ENCODE measurements at places on chromosomes 4 and X.

- no peak for DNase-seq
Measured at GRCh38 chrX:104913348-104913747, 307.1 kb downstream of the TEX13A start.

GRCh38 chrX:723781-724180 is 93.2 kb downstream of the SHOX start:
- DNase-seq = no peak

- DNase-seq = no peak
Measured at GRCh38 chrX:71930298-71930697, 19.7 kb downstream of the NHSL2 start.

DNA sequence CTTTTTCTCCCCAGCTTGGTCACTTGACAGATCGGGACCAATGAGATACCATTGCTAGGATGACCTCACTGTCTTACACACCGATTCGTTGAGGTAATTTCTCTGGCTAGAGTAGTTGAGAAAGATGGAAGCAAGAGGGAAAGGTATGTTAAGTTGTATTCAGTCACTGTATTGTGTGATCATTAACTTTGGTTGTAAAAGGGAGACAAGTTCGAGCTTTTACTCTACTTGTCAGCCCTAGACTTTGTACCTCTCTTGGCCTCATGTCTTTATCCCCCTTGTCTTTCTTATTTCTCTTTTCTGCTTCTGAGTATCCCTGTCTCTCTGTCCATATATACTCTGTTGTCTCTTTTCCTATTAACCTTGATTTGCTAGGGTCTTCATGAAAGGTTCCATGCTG is 15.5 kb downstream of the FMR1 start:
- DNase-seq = no peak

DNA sequence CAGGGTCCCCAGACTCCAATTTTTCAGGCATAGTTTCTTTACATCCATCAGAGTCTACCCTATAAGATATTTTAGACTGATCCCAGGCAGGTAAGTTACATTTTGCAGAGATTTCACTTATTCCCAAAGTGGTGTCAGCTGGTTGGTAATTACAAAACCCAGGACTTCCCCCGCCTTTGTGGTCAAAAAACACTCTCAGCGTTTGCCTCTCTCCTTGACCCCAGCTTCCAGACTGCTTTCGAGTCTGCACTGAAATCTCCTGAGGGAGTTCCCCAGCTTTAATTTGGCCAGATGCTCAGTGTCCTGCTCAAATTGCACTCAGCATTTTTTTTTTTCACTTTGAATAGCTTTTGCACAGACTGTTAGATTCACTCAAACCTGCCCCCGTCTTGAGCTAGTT is 11.2 kb upstream of the AMOT start:
- DNase-seq = no peak

- DNase-seq = no peak
Measured at GRCh38 chr4:8114456-8115202, 44.0 kb downstream of the ABLIM2 start.

DNA sequence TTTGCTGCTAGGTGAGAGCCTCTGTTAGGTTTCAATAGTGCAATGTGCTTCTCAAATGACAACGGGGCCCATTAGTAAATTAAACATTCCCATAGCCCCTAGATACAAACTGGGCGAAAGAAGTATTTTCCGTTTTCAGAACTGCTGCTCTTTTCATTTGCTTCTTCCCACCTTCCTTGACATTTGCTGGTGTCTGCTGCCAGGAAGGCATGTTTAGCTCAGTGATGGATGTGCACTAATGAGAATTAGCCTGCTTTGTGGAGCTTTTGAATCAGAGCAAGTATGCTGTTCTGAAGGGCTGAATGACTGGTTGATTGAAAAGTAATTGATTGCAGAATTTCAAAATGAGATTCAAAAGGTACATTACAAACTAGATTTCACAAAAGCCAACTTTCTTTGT is 57.0 kb downstream of the SHROOM3 start:
- peak; percentile 19 for DNase-seq

- no peak for DNase-seq
Measured at GRCh38 chr4:156195914-156196313, 242.2 kb upstream of the CTSO start.

GRCh38 chr4:25449270-25449669 is 72.2 kb downstream of the ANAPC4 start:
- no peak for DNase-seq

DNA sequence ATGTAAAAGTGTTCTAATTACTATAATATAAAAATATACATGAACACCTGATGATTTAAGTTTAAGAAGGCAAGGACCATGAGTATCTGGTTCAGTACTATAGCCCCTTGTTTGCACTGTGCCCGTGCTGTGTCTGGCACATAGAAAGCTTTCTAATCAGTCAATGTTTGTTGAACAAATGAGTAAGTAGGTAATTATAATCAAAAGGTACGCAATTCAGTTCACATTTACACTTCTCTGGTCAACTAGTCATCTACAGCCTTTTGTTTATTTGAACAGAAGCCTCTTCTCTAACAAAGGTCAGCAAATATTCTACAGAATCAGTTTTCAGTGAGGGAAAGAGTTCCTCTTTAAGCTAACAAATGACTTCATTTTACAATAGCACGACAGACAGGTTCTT is 523.3 kb downstream of the SMARCA1 start:
- no peak for DNase-seq

GRCh38 chr4:137393044-137393443 is 139.2 kb downstream of the PCDH18 start:
- peak; percentile 15 for DNase-seq

GRCh38 chrX:34884817-34885216 is 57.8 kb upstream of the FAM47B start:
- no peak for DNase-seq

DNA sequence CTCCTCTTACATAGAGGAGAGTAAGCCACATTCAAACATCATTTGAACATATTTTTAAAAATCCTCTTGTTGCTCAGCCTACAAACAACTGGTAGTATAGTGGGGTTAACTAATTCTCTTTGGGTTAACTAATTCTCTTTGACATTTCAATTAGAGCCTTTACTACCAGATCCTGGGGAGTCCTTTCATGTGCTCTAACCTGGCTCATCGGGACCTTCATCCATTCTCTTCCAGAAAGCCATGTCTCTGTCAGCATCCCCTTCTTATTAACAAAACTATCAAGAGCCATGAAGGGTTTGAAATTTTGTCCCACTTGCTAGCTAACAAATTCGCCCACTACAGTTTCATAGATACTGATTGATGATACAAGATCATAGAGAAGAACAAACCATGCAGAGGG is 349.8 kb upstream of the PABPC4L start:
- no peak for DNase-seq

DNA sequence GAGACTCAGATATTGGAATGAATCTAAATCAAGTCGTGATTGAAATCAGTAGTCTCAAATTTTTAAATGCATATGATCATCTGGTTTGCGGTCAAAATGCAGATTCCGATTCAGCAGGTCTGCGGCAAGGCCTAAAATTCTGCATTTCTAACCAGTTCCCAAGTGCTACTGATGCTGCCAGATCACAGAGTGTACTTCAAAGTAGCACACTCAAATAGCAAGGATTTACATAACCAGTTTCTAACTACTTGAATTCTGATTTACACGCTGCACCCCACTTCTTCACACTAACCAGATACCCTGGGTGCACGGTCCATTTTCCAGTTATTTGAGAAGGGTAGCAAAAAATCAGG is 752 bp downstream of the MBTPS2 start:
- no peak for DNase-seq

DNA sequence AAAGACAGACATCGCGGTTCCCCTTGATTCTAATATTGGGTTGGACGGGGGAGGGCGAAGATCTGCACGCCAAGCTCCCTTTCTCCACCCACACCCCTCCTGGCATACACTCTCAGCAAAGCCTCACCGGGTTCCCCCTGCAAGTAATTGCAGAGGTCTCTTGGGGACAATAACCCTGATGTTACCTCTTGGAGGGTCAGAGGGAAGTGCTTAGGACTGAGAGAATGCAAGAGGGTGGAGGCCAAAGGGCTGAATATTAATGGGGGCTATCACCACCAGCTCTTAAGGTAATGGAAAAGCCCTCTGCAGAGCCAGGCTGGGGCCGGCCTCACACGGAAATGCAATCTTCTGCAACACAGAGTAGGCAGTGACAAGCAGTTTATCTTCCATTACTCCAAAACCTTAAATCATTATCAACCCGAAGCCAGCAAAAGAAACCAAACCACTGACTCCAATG is 344.1 kb upstream of the GATB start:
- DNase-seq = no peak

DNA sequence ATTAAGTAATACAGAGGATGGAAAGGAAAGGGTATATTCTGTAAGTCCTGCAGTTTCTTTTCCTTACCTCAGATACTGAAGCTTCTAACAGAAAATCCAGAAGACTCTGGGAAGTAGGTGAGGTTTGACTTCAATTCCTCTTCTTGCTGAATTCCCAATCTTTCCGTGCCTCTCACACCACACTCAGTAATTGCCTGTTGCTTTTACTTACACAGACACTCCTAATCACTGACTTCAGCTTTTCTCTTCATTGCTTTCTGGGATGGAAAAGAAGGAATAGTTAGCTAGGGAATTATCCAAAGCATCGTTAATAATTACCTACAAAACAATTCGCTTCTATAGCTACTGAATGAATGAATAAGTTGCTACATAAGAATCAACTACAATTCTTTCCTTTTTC is 163.6 kb downstream of the FBXO8 start:
- DNase-seq = peak; percentile 19
